Hepatocyte (in vitro differentiated cells): ENCODE measurements at places on chromosomes 3 and 15. TPM values are rescaled to one million over a fixed set of nuclear protein-coding genes. Genes with fewer than 3 reads are reported as not detected.

GRCh38 chr15:31537770-31538592, 211.3 kb downstream of the KLF13 start:
- no peak overlapping the region for H3K4me3 ChIP-seq
- peaks cover 4% of the 10 kb centered on the region for H3K27me3 ChIP-seq
- no peak for DNase-seq
- no peaks in the 10 kb centered on the region for H3K4me1 ChIP-seq
- no peak overlapping the region for H3K27ac ChIP-seq
- H3K36me3 ChIP-seq, result no peaks in the 10 kb centered on the region

GRCh38 chr15:67870868-67871408, 31.1 kb upstream of the RNU6-1 start:
- no peak overlapping the region for H3K27ac ChIP-seq
- no peaks in the 10 kb centered on the region for H3K27me3 ChIP-seq
- DNase-seq, result no peak
- H3K4me1 ChIP-seq, result no peaks in the 10 kb centered on the region
- H3K36me3 ChIP-seq, result no peaks in the 10 kb centered on the region

- H3K4me1 ChIP-seq, result peaks cover 32% of the 10 kb centered on the region
- no peak for DNase-seq
- H3K27ac ChIP-seq, result no peak overlapping the region
- no peaks in the 10 kb centered on the region for H3K27me3 ChIP-seq
- H3K36me3 ChIP-seq, result no peaks in the 10 kb centered on the region
Observed at GRCh38 chr15:66752078-66752477, 50.0 kb downstream of the SMAD6 start.

DNA sequence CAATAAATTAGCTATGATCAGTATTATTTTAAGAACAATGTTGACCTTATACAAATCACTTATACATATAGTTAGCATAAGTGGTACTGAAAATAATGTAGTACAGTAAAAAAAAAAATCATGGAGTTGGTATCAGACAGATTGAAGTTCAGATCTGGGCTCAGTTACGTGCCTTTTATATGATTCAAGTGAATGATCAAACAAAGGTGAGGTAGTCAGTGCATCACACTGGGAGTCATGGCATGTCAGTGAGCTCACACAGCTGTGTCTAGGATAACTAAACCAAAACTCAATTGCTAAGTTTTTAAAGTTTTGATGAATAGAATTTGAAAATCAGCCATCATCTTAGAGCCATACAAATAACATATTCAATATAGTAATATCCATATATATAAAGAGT, 11.2 kb upstream of the CCR8 start:
- no peak for DNase-seq
- H3K4me3 ChIP-seq, result no peak overlapping the region
- H3K36me3 ChIP-seq, result no peaks in the 10 kb centered on the region
- H3K4me1 ChIP-seq, result no peaks in the 10 kb centered on the region
- no peaks in the 10 kb centered on the region for H3K27me3 ChIP-seq

- H3K27me3 ChIP-seq, result no peaks in the 10 kb centered on the region
- DNase-seq, result no peak
- no peaks in the 10 kb centered on the region for H3K36me3 ChIP-seq
- no peak overlapping the region for H3K4me3 ChIP-seq
- peak overlapping the region; percentile 87 for H3K27ac ChIP-seq
Observed at GRCh38 chr3:172258624-172259023, 189.6 kb downstream of the GHSR start.

The TIMP4 gene
- 4.7 and 5.5 TPM in 2 replicates for total RNA-seq

The UQCRC1 gene
- 308 and 352 TPM in 2 replicates for total RNA-seq

The RAMAC gene
- 45.9 and 64.1 TPM in 2 replicates for total RNA-seq
